ENCODE measurements at places on chromosomes 11 and 22.

DNA sequence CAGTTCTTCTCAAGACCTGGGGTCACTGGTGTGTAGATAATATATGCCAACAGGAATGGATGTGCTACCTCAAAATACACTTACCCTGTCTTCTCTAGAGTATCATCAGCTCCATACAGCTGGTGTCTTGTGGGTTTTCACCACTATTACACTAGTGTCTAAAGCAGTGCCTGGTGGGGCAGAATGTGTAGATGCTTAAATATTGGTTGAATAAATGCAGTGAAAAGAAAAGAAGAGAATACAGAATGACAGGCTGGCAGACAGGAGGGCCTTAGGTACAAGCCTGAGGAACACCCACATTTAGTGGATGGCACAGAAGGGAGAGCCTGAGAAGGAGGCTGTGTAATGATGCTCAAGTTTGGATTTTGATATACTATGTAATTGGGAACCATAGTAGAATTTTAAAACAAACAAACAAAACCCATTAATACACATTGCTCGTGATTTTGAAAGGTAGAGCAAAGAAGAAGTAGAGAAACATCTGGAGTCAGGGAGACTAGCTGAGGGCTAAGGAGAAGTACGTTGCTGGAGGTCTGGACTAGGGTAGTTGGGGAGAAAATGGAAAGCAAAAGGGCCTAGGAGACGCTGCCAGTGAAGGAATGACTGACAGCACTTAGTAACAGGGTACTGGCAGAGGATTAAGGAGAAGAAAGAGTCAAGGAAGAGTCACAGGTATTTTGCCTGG is 20.5 kb upstream of the RAG2 start:
- H3K4me3 ChIP-seq: no peak overlapping the region
- no peaks in the 10 kb centered on the region for H3K36me3 ChIP-seq
- no peak for DNase-seq
- no peaks in the 10 kb centered on the region for H3K27me3 ChIP-seq

DNA sequence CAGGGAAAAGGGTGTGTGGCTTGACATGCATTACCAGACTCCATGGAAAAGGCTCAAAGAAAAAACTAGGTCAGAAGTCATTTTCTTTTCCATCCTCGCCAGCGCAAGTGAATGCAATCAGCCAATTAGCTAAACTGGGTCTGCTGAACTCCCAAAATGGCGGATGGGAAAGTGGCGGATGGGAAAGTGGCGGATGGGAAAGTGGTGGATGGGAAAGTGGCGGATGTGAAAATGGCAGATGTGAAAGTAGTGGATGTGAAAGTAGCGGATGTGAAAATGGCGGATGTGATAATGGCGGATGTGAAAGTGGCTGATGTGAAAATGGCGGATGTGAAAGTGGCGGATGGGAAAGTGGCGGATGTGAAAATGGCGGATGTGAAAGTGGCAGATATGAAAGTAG is 158.4 kb downstream of the CEP164 start:
- peaks cover 4% of the 10 kb centered on the region for H3K4me1 ChIP-seq
- no peak overlapping the region for H3K27ac ChIP-seq
- no peak overlapping the region for H3K4me3 ChIP-seq
- H3K27me3 ChIP-seq: peaks cover 40% of the 10 kb centered on the region

GRCh38 chr11:122201106-122201505 is 85.1 kb upstream of the BLID start:
- peaks cover 81% of the 10 kb centered on the region for H3K4me1 ChIP-seq
- H3K36me3 ChIP-seq: no peaks in the 10 kb centered on the region
- H3K27ac ChIP-seq: no peak overlapping the region
- no peaks in the 10 kb centered on the region for H3K27me3 ChIP-seq
- DNase-seq: no peak

GRCh38 chr22:45788522-45788921 is 116.9 kb downstream of the ATXN10 start:
- no peak for DNase-seq
- no peak overlapping the region for H3K4me3 ChIP-seq
- peaks cover 52% of the 10 kb centered on the region for H3K4me1 ChIP-seq
- no peak overlapping the region for H3K27ac ChIP-seq

DNA sequence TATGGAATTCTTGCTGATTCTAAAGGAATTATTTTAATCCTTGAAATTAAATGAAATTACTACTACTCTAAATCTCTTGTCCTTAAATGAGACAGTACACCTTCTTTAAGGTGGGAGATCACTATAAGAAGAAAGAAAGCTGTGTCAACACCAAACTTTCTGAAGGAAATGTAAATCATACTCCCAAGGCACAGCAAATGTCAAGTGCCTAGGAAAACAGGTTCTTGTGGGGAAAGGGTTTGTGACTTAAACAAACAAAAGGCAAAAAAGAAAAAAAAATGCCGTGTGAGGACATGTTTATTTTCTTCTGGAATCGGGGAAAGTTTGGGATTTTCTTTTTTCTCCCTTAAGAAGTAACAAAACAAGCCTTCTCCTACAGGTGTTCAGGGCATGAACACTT is 745.1 kb downstream of the DLG2 start:
- no peak for DNase-seq
- no peak overlapping the region for H3K27ac ChIP-seq
- no peak overlapping the region for H3K4me3 ChIP-seq
- no peaks in the 10 kb centered on the region for H3K27me3 ChIP-seq

DNA sequence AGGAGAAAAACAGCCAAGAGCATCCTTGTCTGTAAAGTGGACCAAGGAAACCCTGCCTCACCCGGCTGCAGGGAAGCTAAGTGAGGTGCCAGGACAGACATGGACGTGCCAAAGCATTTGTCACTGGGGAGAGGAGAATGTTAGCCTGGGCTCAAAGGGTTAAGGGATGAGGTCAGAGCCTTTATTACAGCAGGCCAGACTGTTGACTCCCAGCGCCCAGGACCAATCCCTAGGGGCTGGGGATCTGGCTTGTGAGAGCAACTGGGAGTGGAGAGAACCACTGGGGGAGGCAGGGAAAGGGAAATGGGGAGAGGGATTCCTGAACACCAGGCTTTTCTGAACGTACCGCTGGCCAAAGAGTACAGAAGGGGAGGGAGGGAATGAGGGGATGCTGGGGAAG is 2.6 kb downstream of the CHRM1 start:
- peaks cover 35% of the 10 kb centered on the region for H3K27me3 ChIP-seq
- no peaks in the 10 kb centered on the region for H3K36me3 ChIP-seq
- H3K4me1 ChIP-seq: peaks cover 17% of the 10 kb centered on the region
- DNase-seq: no peak

- H3K4me1 ChIP-seq: no peaks in the 10 kb centered on the region
- H3K27me3 ChIP-seq: peaks cover 43% of the 10 kb centered on the region
- no peak within 1 kb of the TSS for H3K27ac ChIP-seq
- no peak for DNase-seq
- H3K4me3 ChIP-seq: no peak within 1 kb of the TSS
Measured at GRCh38 chr11:118076754-118077281, at the start of gene TMPRSS4. Gene TMPRSS4, plus strand, starts transcription at chr11:118077078. Its CDS starts 225 bp downstream, at chr11:118077303.

DNA sequence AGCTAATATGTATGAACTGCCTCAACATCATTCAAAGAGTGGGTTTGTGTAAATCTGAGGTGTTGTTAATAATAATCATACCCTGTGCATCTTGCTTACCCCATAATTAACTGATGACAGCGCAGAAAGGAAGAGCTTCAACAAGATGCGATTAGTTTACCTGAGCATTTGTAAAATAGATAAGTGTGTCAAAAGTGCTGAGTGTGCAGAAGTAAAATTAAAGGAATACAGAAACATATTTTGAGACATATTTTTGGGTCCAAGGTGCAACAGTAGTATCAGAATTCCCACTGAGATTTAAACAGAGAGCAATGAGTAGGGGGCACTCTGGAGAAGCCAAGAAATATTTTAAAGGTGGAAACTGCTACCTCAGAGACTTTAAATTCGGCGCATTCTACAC is 6.1 kb downstream of the BLID start:
- no peaks in the 10 kb centered on the region for H3K27me3 ChIP-seq
- no peaks in the 10 kb centered on the region for H3K36me3 ChIP-seq
- no peak overlapping the region for H3K27ac ChIP-seq
- no peak overlapping the region for H3K4me3 ChIP-seq
- DNase-seq: no peak
- H3K4me1 ChIP-seq: peaks cover 27% of the 10 kb centered on the region

DNA sequence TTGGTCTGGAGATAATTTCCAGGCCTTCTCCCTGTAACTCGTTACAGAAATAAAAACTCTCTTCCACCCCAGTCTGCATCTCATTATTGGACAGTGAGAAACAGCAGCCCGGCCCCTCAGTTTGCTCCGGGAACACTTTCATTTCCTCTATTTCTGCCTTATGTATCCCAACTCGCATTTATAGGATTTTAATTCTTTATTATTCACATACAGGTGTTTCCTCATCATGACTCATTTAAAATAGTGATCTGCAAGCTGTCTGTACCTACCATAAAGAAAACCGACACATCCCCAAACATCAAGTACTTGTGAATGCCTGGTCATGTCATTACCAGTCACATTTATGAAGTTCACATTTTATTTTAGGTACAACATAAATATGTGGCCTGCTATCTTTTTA is 42.8 kb downstream of the PIWIL3 start:
- DNase-seq: no peak
- H3K4me1 ChIP-seq: peaks cover 21% of the 10 kb centered on the region
- no peak overlapping the region for H3K27ac ChIP-seq
- H3K27me3 ChIP-seq: peaks cover 30% of the 10 kb centered on the region

DNA sequence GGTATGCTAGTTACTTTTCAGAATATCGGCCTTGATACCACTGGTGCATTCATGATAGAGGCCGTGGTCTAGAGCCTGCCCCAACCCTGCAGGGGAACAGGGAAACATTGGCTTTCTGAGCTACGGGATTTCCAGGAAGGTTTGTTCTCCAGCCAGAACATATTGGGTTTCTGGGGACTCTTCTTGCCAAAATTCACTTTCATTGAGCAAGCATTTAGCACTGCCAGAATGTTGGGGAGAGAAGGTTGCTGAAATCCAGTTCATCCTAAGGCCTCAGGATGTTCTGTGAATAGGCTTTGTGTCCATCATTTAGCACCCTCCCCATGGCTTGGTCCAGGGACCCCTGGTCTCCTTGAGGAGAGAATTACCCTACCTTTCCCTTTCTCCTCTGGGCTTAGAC is 36.7 kb downstream of the DRG1 start:
- DNase-seq: no peak
- H3K4me3 ChIP-seq: no peak overlapping the region
- no peak overlapping the region for H3K27ac ChIP-seq
- no peaks in the 10 kb centered on the region for H3K4me1 ChIP-seq

All from chondrocyte (in vitro differentiated cells).